ENCODE measurements at places on chromosomes 1 and 21.

GRCh38 chr1:192170196-192170984 lies 12.1 kb downstream of the RGS18 start:
- DNase-seq, result no peak

GRCh38 chr1:200415227-200415626 lies 5.4 kb upstream of the ZNF281 start:
- no peak for DNase-seq

- no peak for DNase-seq
Observed at GRCh38 chr1:45423906-45424678, 66.9 kb downstream of the TESK2 start.

- DNase-seq, result no peak
Observed at GRCh38 chr1:52947490-52947889, 20.4 kb downstream of the SCP2 start.

GRCh38 chr1:230806552-230806951 lies 59.4 kb downstream of the CAPN9 start:
- DNase-seq, result no peak

- DNase-seq, result peak; percentile 54
Observed at GRCh38 chr1:17624611-17625233, 85.2 kb downstream of the ARHGEF10L start.

- no peak for DNase-seq
Observed at GRCh38 chr1:244789276-244789580, 46.2 kb upstream of the COX20 start.

DNA sequence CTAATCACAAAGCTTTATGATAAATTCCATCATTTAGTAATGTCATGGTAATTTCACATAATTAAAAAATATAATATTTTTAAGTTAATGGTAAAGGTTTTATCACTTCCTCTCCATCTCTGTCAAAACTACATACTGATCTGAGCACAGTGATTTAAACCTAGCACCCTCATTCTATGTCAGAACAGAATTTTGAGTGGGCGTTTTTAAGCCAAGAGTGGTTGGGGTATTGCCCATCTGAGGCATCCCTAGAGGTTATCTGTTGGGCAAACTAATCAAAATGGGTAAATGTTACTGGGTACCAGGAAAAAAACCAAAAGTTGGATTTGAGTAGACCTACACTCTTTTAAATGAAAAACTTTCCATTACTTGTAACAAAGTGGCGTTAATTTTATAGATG lies 100.7 kb upstream of the GFI1 start:
- no peak for DNase-seq

DNA sequence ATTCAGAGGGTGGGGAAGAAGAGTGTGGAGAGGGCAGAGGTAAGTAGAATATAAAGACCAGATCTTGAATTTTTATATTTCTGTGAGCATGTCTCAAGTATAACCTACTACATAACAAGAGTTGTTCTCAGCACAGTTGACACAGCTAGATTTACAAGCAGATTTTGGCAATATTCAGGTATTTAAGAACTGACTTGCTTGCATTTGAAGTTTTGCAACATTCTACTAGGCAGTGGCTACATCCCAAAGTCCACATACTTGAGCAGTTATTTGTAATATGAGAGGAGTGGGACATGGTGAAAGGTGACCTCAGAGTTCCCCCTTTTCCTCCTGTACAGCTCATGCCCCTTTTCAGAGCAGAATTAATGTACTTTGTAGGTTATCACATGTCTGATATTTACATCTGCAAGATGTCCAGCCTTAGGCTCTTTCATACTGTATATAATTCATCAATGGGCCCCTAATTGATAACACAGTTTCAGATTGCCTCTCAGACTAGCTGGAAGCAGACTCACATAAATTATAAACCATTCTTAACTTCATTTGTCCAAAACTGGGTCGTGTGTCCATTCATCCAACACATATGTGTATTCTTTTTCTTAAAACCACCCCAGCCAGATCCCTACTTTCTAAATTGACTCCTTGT lies 136.7 kb upstream of the RAVER2 start:
- DNase-seq, result peak; percentile 14

DNA sequence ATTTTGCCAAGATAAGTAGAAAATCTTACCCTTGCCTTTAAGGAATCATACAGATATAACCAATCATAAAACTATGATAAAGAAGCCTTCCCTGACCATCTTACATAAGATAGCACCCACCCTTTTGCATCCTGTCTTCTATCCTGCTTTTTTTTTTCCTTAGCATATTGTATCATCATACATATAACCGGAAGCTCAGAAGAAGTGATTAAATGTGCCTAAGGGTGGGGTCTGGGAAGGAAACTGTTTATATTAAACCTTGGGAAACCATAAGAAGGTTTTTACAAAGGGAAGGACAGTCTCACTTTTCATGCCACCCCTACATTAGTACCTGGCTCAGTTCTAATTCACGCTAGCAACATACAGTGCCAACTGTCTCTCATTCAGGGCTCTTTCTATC lies 66.8 kb downstream of the LUZP1 start:
- DNase-seq, result no peak

- DNase-seq, result peak; percentile 49
Observed at GRCh38 chr1:53294567-53294966, 33.3 kb downstream of the LRP8 start.

DNA sequence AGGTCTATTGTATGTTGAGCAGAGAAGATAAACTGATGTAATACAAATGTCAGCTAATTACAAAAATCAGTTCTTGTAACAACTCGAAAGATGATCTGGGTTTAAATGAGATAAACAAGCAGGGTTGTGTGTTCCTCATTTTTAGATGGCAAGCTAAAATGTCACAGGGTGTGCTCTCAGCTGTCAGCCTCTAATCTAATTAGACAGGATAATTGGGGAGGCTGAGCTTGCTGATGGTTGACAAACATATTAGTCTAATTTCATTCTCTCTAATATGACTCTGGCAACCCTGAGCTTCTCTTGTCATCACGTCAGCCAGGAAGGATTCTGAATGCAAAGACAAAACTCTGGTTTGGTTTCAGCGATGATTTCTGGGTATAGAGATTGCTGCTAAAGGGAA lies 335.3 kb upstream of the KAZN start:
- no peak for DNase-seq

- DNase-seq, result no peak
Observed at GRCh38 chr1:87077959-87078639, 163.7 kb downstream of the HS2ST1 start.

GRCh38 chr21:42820616-42821465 lies 58.5 kb downstream of the WDR4 start:
- no peak for DNase-seq

GRCh38 chr21:41369105-41369919 lies 7.5 kb downstream of the MX2 start:
- no peak for DNase-seq

GRCh38 chr1:22641906-22642636 lies 1.4 kb upstream of the C1QC start:
- peak; percentile 36 for DNase-seq

DNA sequence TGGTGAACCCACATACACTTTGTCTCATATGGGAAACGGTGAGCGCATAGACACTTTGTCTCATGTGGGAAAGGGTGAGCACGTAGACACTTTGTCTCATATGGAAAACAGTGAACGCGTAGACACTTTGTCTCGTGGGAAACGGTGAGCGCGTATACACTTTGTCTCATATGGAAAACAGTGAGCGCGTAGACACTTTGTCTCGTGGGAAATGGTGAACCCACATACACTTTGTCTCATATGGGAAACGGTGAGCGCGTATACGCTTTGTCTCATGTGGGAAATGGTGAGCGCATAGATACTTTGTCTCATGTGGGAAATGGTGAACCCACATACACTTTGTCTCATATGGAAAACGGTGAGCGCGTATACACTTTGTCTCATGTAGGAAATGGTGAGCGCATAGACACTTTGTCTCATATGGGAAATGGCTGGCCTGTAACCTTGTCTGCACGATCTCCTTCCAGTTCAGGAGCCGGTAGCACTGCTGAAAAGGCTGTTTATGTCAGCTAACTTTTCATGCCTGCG lies 50.7 kb upstream of the TRAPPC10 start:
- DNase-seq, result no peak

GRCh38 chr21:41925767-41926116 lies 28.1 kb downstream of the C2CD2 start:
- no peak for DNase-seq

GRCh38 chr21:42039470-42039901 lies 29.3 kb upstream of the ZBTB21 start:
- DNase-seq, result peak; percentile 66

GRCh38 chr21:42520628-42521253 lies 7.1 kb downstream of the SLC37A1 start:
- DNase-seq, result no peak

GRCh38 chr1:245694753-245695195 lies 540.0 kb downstream of the KIF26B start:
- DNase-seq, result no peak

- DNase-seq, result peak; percentile 38
Observed at GRCh38 chr1:83511146-83511726, 487.7 kb downstream of the TTLL7 start.

DNA sequence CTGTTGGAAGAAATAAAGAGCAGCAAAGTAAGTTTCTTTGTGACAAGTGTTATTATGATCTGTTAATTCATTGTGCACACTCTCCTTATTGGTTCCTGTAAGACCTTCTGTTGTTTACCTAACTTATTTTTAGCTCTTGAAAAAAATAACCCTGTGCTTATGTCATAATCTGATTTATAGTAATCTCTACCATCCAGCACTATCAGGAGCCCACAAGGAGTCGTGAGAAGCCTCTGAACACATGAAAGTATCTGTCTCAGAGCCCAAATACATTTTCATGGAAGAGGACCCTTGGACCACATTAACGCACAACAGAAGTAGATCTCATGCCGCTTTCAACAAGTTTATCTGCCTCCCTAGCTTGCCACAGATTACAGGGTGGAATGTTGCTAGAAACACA lies 45.8 kb downstream of the CENPF start:
- DNase-seq, result no peak

DNA sequence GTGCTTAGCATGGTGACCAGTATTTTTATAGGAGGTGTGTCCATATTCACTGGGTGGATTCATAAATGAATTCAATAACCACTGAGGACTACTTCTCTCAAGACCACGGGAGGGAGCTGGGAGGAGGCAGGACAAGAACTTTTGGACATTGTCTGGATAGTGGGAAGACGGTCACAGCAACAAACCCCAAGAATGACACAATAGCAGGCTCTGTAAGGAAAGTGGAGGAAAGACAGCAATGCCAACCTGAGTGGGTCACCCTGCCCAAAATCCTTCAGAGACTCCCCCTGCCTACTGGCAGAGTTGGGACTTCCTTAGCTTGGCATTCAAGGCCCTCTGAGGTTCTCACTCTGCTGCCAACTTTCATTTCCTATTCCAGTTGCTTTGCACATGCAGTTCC lies 42.0 kb downstream of the GLIS1 start:
- DNase-seq, result no peak

DNA sequence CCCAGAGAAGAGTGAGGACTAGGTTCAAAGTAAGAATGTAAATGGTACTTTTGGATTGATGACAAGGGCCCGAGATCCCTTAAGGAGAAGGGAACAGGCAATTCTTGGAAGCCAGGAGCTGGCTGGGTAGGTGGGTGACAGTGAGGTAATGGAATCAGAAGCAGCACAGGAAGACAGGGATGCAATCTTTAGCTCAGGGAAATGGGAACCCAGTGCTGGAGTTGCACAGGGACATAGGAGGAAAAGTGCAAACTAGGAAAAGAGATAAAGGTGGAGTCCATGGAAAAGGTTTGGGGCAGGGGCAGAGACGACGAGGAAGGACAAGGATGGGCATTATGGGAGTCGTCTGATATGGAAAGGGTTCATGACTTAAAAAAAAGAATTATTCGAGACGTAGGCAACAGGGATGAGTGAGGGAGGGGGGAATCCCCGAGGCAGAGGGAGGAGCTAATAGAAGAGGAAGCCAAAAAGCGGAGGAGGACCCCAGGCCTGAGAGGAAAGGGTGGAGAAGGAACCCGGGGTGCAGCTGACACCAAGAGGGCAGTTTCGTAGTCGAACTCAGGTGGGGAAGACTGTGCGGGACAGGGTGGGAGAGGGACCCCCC lies 495 bp downstream of the PI4KB start:
- DNase-seq, result no peak

DNA sequence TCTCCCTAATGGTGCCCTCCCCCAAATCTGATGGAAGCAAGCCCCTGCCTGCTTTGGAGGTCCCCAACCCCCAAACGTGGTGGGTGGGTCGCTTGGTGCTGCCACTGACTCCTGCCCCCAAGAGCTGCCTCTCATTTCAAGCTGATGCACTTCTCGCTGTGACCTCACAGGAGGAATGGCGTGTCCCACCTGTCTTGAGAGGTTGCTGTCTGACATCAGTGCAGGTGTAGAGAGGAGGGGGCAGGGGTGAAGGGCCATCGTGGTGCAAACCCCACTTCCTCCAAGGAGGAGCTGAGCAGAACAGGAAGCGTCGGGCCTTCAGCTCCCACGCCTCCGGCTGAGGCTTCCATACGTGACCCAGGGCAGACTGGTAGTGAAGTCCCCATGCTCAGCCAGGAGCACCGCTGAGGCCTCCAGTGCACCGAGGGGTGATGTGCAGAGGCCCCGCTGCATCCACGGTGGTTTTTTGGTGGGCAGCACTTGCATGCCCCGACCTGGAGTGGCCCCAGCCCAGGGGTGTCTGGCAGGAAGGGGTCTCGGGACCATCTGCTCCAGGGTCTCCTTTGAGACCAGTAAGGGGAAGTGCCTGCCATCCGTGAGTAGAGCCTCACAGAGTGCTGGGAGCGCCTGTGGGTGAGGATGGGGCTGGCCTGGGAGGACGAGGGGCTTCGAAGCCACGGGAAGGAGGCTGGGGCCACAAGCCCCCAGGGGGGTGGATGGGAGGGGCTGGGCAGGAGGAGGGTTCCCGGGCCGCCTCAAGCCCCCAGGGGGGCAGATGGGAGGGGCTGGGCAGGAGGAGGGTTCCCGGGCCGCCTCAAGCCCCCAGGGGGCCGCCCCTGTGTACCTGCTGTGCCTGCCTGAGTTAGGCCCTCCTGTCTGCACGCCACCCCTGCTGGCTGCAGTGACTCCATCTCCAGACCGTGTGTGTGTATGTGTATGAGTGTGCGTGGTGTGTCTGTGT lies 39.8 kb downstream of the WDR4 start:
- DNase-seq, result no peak

GRCh38 chr1:18783705-18784481 lies 75.6 kb downstream of the TAS1R2 start:
- no peak for DNase-seq

DNA sequence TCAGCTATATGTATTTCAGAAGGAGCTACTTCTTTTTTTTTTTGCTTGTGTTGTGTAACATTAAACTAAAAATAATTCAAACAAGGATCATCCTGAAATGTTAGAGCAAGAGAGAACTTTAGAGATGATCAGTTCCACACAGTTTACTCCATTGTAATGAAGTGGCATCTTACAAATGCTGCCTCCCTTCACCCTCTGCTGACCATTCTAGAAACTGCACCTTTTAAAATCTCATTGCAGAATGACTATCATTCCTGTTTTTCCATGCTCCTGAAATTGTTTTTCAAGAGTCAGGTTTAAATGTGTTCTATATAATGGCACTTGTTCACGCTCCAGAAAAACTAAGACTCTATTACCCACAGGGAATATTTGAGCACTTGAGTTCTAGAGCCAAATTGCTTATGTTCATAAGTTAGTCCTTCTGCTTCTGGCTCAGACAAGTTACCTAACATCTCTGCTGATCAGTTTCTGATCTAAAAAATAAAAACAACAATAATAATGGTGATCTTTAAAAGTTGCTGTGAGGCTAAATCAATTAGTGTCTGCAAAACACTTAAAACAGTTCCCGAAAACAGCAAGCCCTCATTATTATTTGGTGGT lies 21.5 kb upstream of the SLC44A5 start:
- DNase-seq, result peak; percentile 46

- DNase-seq, result no peak
Observed at GRCh38 chr1:118097622-118098348, 87.2 kb downstream of the SPAG17 start.
